ENCODE measurements at places on chromosomes 2 and 18.

DNA sequence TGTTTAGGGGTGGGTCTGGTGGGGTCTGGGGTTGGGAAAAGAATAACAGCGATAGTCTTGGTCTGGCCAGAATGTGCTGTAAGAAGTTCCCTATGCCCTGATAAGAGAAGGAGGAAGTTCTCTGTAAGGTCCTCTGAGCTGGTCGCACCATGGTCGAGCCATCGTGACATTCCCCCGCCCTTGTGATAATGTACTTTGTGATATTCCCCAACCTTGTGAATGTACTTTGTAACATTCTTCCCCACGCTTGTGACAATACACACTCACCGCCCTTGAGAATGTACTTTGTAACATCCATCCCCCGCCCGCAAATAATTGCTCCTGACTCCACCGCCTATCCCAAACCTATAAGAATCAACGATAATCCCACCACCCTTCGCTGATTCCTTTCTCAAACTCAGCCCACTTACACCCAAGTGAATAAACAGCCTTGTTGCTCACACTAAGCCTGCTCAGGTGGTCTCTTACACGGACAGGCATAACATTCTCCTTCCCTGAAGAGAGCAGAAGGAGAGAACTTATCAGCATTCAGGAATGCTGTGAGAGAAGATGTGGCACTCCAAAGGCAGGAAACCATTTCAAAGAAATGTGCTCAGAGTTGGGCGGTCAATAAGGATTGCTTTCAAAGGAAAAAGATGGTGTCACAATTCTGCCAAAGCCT lies 17.8 kb upstream of the DUSP19 start:
- DNase-seq, result no peak

GRCh38 chr18:9066817-9067306 lies 35.6 kb upstream of the NDUFV2 start:
- DNase-seq, result no peak

DNA sequence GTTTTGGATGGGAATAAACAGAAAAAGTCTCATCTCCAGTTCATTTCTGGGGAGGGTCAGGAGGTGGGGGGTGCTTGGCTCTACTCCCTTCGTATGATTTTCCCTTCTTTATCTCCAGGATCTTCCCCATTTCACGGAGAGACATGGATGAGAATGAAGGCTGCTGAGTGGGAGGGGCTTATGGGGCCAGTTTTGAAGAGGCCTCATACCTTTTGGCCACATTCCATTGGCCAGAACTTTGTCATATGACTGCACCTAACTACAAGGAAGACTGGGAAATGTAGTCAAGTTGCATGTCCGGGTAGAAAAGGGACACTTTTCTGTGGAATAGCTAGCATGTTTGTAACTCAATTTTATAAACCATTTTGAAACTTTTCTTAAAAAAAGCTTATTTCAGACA lies 117.6 kb downstream of the NEDD4L start:
- DNase-seq, result no peak

DNA sequence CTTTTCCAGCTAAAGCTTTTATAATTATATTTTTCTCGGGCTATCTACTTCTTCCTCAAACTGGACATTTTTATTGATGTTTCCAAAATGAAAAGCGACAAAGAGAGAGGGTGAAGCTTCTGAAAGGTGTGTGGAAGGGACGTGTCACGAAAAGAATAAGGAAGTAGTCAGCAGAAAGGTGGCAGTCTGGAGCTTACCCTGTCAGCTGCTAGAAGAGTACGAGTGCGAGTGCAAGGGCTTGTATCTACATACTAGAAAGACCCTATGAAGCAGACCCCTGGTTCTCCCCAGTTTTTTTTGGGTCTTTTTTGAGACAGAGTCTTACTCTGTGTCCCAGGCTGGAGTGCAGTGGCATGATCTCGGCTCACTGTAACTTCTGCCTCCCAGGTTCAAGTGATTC lies 14.6 kb downstream of the FHL2 start:
- DNase-seq, result no peak

GRCh38 chr2:104043864-104044263 lies 810.1 kb upstream of the POU3F3 start:
- DNase-seq, result no peak

GRCh38 chr2:162989507-162989906 lies 150.9 kb upstream of the KCNH7 start:
- DNase-seq, result no peak

GRCh38 chr18:28208268-28208667 lies 31.3 kb upstream of the CDH2 start:
- DNase-seq, result no peak

DNA sequence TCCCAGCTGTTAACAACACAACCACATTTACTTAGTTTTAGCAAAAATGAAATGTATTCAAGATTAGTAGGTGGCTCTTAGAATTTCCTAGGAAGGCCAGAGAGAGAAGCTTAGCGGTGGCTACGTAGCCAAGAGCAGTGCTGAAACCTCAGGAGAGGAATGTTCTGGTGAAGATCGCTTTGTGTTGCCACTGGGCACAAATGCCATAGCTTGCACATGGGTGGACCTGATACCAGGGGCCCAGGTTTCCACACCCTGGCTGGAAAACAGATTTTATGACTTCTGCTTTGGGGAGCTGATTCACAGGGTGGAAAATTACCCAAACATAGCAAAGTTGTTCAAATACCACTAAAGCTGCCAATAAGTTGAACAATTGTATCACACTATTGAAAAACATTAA lies 43.4 kb downstream of the THUMPD2 start:
- no peak for DNase-seq

DNA sequence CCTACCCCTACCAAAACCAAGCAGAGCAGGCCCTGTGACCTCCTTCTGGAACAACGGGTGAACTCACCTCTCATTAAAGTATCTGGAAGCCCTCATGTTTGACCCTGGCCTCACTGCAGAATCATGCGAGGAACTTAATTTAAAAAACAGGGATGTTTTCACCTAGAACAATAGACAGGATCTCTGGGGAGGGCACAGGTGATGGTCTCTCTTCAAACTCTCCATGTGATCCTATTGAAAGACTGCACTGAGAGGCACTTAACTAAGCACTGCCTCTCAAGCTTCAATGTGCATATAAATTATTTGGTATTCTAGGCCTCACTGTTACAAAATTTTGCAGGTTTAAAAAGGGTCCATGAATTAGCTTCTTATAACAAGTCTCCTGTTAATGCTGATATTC lies 7.5 kb downstream of the ZNF519 start:
- DNase-seq, result no peak

DNA sequence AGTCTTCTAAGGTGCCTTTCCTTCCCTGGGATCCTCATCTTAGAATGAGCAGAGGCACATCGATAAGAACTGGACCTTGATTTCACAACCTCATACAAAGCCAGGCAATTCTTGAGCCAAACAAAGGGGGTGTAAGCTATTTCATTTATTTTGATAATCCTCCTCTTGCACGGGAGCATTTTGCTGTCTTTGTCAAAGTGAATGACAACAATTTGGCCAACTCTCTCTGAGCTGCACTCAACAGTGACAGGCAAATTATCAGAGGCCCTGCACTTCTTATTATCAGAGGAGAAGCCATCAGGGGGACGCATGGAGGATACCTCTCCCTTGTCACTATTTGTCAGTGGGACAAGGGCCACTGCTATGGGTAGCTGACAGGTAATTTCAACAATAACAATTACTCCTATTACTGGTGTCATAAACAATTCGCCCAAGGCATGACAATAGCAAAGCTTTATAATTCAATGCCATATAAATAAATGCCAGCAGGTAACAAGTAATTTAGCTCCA lies 260.4 kb downstream of the MEIS1 start:
- DNase-seq, result no peak

DNA sequence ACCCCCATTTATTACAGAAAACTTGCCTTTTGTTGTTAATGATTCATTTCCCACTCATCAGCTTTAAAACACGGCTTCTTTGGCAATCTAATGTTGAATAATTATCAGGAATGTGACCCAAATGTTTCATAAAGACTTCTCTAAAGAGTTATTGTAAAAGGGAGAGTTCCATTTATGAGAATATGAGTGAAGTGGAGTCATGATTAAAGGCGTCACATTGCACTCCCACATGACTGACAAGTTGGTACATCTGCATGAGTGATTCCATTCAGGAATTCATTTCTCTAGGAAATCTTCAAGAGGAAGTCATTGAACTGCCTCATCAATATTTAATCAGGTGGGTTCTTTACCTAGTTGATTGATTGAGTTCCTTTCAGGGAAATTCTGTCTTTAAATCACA lies 184.8 kb downstream of the LNPK start:
- no peak for DNase-seq

GRCh38 chr2:240918258-240919091 lies 12.3 kb downstream of the CROCC2 start:
- no peak for DNase-seq

GRCh38 chr18:74869904-74870863 lies 272.5 kb downstream of the ZNF407 start:
- no peak for DNase-seq

DNA sequence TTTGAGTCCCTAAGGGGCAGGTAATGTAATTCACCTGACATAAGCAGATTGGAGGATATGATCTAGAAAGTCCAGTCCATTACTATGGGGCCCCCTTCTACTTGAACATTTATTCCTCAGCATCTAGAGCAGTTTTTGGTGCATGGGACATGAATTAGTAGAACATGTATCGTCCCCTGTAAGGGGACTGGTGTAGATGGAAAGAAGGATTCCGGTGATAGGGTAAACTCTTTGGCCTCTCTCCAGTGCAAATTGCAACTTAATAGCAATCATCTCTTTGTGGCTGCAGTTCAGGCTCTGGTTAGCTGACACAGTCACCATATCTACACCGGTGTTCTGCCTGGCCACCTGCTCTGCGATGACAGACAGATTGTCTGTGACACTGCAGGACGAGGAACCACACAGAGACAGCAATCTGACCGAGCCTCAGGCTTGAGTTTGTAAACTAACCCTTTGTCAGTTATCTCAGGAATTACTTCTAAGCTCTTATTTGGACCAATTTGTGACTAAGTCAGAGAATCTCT lies 6.4 kb upstream of the SLC8A1 start:
- DNase-seq, result no peak

DNA sequence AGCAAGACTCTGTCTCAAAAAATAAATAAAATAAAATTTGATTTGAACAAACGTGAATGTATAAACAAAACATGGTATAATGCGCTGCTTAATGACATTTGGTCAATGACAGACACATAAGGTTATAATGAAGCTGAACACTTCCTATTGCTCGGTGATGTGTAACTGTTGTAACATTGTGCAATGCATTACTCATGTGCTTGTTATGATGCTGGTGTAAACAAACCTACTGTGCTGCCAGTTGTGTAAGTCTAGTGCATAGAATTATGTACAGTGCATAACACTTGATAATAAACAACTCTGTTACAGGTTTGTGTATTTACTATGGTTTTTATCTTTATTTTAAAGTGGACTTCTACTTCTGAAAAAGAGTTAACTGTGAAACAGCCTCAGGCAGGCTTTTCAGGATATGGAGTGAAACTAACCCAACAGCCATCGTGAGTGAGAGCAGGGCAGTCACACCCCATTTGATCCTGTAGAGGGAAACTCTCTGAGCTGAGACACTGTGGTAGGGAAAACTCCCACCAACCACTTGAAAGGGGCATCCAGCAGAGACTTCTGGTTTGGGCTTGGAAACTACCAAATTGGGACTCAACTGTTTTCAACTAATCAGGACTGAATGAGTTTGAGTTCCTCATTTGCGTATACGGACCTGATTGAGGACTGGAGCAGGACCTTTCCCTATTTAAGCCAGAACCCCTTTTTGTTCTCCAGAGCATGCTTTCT lies 8.7 kb upstream of the RPRD1A start:
- no peak for DNase-seq

GRCh38 chr18:6947338-6948030 lies 170.1 kb downstream of the LAMA1 start:
- DNase-seq, result no peak

DNA sequence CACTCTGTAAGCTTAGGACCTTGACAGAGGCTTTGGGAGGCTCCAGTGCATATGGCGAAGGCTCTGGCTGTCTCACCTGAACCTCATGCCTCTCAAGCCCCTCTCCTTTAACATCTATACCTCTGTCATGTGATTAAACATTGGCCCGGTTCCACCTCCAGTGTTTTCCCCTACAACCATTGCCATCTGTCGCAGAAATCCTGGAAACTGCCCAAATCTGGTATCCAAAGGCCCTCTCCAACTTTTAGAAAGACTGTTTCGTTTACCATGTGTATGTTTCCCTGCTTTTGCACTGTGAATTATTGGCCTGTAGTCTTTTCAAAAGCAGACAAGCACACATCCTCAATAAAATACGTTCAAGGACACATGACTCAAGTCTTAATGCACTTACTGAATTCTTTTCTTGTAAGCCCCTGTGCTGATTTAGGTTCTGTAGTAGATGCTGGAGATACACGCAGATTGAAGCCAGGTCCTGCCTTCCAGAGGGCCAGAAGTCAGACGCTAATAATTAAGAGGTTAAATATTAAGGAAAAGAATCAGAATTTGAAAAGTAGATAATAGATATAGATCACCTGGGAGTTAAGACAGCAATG lies 386.4 kb upstream of the SLC14A2 start:
- no peak for DNase-seq

DNA sequence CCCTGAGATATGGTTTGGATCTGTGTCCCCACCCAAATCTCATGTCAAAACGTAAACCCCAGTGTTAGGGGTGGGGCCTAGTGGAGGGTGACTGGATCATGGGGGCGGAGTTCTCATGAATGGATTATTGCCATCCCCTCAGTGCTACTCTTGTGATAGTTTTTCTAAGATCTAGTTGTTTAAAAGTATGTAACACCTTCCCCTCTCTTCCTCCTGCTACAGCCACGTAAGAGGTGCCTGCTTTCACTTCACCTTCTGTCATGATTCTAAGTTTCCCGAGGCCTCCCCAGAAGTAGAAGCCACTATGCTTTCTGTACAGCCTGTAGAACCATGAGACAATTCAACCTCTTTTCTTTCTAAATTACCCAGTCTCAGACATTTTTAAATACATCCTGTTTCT lies 16.9 kb downstream of the PUM2 start:
- no peak for DNase-seq

GRCh38 chr2:73295751-73296400 lies 2.5 kb upstream of the EGR4 start:
- no peak for DNase-seq

- peak; percentile 10 for DNase-seq
These were observed 34.9 kb downstream of the RAB10 start for GRCh38 chr2:26068602-26069298.

- DNase-seq, result no peak
These were observed 47.1 kb downstream of the STRN start for GRCh38 chr2:36919041-36919837.

GRCh38 chr2:127681976-127682857 lies 6.9 kb upstream of the LIMS2 start:
- DNase-seq, result no peak

DNA sequence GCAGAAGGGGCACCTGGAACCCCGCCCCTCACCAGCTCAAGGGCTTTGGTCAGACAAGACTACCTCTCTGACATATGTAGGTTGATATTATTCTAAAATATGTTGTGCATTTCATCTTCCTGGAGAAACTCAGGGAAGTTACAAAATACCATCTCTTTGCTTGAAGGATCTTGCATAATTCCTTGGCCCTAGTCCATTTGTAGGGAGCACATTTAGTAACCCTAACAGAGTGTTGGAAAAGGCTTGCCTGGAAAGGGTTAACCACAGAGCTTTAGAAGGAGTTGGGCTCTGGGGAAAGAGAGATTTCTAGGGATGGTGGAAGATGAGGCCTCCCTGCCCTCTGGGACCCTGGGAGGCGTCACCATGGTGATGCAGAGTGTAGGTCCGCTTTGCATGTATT lies 143.0 kb upstream of the SLC1A4 start:
- no peak for DNase-seq

GRCh38 chr18:58091099-58091611 lies 47.1 kb downstream of the NEDD4L start:
- DNase-seq, result no peak

GRCh38 chr2:1730015-1730927 lies 14.0 kb downstream of the PXDN start:
- no peak for DNase-seq

- DNase-seq, result peak; percentile 77
These were observed 95.1 kb downstream of the ZFP36L2 start for GRCh38 chr2:43131051-43131889.
